ENCODE measurements at places on chromosomes 12 and 14.
A peak's percentile ranks its signal among the peaks of the same experiment; 100 is the strongest.

GRCh38 chr12:115354007-115354890 lies 670.3 kb upstream of the TBX3 start:
- no peak for DNase-seq

- no peak for DNase-seq
Observed at GRCh38 chr14:104080376-104081260, 4.9 kb upstream of the ASPG start.

- no peak for DNase-seq
Observed at GRCh38 chr12:70317781-70318180, 48.3 kb upstream of the KCNMB4 start.

DNA sequence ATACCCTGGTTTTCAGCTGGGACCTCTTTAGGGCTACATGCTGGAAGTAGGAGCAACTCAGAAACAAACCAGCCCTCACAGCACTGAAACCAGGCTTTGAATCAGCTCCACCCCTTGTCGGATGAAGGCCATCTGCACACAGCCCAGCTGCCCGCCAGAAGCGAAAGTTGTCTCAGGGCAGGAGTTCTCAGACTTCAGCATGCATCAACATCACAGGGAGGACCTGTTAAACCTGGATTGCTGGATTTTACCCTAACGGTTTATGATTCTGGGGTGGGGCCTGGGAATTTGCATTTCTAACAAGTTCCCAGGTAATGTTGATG lies 10.9 kb downstream of the SYNDIG1L start:
- DNase-seq = no peak

DNA sequence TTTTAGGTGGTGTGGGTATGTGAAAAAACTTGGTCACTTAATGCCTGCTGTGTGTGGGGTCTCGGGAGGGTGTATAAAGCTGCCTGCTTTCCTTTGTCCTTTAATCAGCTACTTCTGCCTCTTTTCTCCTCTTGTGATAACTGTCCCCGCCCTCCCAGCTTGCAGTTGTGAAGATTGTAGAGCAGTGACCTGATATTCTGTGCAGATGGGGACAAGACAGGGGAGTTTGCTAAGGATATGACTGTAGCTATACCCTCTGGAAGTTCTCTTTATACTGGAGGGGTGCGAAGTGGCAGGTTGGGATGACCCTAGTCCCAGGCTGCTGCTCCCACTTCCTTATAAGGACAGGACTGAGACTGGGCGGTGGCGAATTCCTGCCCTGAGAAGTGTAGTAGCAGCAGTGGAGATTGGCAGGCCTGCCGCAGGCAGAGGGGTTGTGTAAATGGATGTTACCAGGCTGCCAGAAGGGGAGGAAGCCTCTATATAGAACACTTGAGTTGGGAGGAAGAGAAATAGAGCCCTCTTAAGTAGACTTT lies 835 bp downstream of the MYL6 start:
- DNase-seq = no peak

DNA sequence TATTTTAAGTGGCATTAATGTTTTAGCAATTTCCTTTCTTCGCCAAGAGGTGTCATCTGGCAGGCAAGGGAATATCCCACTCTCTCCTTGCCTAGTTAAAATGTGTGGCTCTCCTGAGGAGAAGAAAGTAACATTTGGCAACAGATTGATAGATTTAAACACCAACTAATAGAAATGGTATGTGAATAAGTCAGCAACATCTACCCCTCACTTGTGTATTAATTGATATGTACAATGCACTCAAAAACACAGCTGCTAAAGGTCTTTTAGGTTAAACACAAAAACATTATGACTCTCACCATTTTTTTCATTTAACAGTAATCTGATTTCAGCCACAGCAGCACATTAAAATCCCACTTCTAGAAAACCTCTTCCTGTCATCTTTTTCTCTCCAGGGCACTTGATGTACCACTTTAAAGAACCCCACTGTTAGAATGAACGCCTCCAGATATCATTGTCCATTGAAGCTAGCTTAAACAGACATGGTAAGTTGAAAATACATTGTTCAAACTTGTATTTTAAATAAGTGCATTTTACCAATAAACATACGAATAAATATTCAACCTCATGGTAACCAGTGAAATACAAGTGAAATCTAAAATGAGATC lies 151.7 kb downstream of the RPAP3 start:
- no peak for DNase-seq

- no peak for DNase-seq
Observed at GRCh38 chr14:25628390-25628789, 578.4 kb upstream of the STXBP6 start.

DNA sequence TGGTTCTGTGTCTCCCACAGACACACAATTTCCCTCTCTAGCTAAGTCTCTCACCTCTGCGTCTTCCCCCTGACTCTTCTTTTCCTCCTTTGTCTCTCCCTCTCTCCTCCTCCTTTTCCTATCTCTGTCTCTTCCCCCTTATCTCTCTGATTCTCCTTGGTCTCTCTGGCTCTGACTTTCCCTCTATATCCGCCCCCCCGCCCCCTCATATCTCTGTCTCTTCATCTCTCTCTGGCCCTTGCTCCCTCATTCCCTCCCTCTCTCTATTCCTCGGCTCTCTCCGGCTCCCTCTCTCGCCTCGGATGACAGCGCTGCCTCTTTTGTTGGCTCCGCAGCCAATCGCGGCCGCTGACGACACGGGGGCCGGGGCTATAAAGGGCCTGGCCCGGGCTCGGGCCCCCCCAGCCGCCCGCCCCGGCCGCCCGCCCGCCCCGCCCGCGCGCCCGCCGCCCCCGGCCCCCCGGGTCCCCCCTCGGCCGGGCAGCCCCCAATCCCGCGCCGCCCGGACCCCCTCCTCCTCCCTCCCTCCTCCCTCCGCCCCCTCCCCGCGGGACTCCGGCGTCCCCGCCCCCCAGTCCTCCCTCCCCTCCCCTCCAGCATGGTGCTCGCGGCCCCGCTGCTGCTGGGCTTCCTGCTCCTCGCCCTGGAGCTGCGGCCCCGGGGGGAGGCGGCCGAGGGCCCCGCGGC lies at the start of gene GDF11:
Gene GDF11, plus strand, starts transcription at position 404 of the 687 bp plus-strand sequence. Its CDS starts 195 bp downstream, at position 599.
- DNase-seq = peak; percentile 82

GRCh38 chr12:28063355-28063880 lies 90.9 kb upstream of the PTHLH start:
- no peak for DNase-seq

GRCh38 chr14:101050901-101051490 lies 147.5 kb upstream of the RTL1 start:
- no peak for DNase-seq

DNA sequence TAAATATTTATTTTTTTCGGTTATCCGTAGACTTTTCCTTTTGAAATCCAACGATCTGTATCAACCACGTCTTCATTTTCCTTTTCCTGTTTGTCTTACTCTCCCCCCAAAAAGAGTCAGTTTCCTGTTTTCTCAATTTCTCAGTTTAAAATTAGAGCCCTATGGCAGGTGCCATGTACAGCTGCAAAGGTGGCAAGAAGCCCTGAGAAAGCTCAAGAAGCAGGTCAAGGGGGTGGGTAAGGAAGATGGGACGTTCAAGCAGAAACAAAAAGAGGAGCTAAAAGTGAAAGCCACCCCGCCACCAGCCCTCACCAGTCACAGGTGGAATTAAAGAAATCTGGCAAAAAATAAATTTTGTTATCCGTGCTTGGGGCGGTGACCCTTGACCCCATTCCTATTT lies 26.7 kb downstream of the SLC35E3 start:
- no peak for DNase-seq

DNA sequence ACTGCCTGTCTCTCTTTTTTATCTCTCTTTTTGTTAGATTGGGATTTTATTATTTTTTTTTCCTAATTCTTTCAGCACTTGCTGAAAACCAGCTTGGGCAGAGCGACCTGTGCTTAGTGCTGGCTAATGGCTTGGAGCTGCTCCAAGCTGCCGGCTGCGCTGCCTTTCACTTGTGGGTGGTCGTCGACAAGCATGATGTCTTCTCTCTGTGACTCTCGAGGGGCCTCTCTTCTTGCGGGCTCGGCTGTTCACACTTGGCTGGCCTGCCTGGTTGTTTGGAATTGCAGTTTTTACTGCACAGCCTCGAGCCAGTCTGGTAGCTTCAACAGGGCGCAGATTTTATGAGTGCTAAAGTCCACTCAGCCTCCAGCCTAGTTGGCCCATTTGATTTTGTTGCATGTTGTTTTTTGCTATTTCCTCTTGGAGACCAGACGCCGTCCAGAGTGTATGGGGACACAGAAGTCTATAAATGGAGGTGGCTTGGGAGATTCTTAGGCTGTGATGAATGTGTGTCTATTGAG lies 18.6 kb downstream of the TPCN1 start:
- DNase-seq = no peak

DNA sequence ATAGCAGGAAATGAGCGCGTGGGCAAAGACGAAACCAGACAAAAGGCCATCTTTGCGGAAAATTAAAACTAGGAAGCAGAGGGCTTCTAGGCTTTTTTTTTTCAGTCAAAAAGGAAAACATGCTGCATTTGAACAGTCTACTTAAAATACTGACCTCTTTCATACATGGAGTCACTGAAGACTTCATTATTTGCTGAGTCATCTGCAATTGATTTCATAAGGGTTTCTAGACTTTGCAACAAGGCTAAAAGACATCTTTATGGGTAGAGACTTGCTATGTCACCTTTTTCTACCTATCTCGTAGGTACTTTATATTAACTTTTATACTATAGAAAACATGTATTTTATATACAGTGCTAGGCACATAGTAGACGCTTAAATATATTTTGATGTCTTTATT lies 238.4 kb downstream of the TMEM132D start:
- DNase-seq = no peak

DNA sequence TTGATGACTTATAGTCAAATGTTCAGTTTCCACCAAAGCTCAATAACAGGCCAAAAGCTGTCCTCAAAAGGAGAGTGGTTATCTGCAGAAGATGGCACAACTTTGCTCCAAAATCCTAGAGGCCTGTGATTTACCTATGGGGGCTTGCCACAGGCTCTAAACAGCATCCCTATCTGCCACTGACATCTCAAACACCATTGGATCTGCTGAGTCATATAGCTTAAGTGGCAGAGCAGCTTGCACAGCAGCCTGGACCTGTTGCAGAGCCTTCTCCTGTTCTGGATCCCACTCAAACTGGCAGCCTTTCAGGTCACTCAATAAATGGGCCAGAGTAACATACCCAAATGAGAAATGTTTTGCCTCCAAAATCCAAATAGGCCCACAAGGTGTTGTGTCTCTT lies 60.6 kb upstream of the NAA30 start:
- no peak for DNase-seq

DNA sequence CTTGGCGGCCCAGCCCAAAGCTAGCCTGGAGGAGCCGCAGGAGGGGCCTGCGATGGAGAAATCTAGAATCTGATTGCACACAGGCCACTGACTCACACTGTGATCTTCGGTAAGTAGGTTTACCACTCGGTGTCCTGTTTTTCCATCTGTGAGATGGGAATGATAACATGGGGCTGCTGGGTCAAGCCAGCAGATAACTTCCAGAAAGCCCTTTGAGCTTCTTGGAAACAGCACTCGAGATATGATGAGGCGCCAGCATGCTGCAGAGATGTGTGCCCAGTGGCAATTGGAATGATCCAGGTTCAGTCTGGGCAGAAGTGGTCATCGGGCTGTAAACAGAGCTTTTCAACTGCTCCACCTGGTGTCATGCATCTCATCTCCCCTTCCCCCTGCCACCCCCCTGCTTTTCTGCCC lies 771.3 kb upstream of the TBX3 start:
- no peak for DNase-seq

GRCh38 chr12:6264402-6265037 lies 46.0 kb upstream of the PLEKHG6 start:
- DNase-seq = no peak

GRCh38 chr12:16359512-16360491 lies 12.4 kb downstream of the MGST1 start:
- no peak for DNase-seq

GRCh38 chr12:122876731-122877130 lies 19.2 kb downstream of the VPS37B start:
- DNase-seq = no peak

DNA sequence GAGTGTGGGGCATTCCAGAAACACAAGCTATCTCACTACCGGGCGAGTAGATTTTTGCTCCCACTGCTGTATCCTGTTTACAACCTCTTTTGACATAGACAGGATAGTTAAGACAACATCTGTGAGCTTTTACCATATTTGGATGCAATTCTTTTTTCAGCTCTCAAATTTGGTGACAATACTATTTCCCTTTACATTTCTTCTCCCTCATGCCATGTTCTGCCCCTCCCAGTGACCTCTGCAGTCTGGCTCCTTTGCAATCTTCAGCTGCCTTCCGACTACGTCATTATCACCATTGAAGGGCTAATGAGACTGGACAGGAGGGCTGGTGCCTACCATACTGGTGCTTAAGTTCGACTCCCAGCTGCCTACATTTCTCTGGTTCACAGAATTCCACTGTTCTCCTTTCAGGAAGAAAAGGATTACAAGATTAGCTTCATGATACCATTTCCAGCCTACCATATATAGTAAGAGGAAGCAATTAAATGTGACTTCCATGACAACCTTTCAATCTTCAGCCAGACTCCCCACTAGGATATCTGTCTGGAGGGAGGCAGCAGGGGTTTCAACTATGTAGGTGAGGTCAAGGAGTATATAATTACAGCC lies 251.6 kb downstream of the PHLDA1 start:
- no peak for DNase-seq

DNA sequence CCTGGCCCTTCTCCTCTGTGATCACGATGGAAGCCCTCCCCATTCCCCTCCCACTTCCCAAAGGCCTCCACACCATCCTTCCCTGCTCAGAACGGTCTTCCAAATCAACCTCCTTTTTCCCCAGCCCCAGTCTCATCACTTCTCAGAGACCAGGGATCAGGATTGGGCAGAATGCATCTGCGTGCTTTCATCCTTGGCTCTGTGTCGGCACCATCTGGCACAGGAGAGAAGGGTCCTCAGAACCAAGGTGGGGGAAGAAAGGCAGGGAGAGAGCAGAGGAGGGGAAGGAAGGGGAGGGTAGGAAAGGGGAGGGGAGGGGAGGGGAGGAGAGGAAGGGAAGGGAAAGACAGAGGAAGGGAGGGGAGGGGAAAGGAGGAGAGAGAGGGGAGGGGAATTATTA lies 52.4 kb upstream of the FICD start:
- DNase-seq = no peak

DNA sequence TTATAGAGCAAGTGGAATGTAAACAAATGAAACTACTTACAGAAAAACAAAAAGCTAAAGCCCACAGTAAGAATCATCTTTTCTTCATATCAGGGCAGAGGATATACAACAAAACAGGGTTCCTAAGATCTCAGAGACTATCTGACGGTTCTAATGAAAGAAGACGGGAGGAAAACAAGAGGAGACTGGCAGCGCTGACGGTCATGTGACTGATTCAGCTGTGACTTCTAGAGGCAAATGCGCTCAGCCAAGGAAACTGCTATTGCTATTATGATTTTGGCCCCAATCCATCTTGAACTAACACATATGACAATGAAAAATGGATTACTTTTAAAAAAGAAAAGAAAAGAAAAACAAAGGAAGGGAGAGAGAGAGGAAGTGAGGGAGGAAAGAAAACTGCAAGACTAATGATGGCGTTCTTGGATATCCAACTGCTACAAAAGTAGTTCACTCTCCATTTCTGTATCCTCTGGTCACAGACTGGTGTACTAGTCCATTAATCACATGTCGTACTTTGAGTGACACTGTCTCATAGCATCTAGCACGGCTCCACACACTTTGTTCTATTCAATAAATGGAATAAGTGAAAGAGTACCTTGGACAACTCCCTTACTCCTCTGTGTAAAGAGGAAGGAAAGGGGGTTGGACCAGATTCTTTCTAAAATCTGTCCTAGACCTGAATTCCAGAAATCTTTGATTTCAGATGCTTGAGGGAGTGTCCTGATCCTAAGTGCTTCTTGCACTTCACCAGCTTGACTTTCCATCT lies 119.3 kb downstream of the DAD1 start:
- DNase-seq = no peak
